NCI-H1048 (cell line): ENCODE measurements at places on chromosomes 5 and 9.

GRCh38 chr5:67021962-67022361 lies 174.6 kb downstream of the CD180 start:
- DNase-seq = no peak

DNA sequence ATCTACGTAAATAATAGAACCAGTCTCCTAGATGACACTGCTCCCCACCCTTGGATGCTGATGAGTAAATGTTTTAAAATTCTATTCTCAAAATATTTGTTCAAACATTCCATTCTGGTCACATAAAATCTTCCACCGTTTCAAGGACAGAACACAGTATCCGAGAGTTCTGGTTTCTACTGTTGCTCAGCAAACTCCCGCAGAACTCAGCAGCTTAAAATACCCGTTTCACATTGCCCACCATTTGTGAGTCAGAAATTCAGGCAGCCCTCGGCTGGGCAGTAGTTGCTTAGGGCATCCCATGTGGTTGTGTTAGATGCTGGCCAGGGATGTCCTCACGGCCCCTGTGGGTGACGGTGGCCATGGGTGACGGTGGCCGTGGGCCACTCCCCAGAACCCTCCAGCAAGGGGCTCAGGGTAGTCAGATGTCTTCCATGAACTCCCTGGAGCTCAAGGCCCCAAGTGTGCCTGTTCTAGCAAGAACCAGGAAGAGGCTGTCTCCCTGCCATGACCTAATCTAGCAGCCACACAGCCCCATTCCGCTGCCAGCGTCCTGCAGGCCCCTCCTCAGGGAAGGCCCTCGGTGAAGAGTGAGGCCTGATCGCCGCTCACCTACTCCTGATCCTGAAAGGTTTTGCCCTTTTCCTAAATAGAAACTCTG lies 17.4 kb downstream of the MGAT1 start:
- DNase-seq = no peak

- DNase-seq = no peak
These were observed 28.3 kb downstream of the ORM2 start for GRCh38 chr9:114357911-114358328.

DNA sequence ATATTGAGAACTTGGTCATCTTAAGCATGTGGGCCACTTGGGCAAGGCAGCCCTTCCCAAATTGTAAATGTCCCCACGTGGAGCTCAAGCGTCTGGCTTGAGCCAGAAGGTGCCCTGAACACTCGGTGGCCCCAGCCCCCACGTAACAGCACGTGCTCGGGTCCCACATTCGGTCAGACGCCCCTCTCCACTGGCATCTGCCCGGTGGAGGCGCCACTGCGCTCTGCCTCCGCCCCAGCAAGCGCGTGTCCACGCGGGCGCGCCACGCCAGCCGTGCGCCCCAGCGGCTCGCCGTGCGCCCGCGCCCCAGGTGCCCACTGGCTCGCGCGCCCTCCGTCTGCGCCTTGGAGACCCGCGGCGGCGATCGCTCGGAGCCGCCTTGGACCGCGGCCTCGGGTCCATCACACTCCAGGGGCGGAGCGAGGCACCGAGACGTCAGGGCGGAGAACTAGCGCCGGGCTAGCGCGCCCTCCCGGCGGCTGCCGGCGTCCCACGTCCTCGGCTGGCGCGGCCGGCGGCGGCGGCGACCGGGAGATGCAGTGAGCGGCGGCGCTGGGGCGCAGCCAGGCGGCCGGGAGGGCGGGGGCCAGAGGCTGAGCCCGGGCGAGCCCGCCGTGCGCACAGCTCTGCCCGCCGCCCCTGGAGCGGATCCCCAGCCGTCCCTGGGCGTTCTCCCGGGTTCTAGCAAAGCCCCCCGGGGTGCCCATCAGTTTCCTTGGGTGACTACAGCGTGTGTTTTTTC lies at the start of gene PALM2AKAP2:
TSS of gene PALM2AKAP2 (plus strand) at position 488 of the 742 bp plus-strand sequence. CDS start 291 bp downstream, outside the sequence.
- no peak for DNase-seq

GRCh38 chr5:27103486-27103885 lies 65.1 kb upstream of the CDH9 start:
- DNase-seq = no peak

GRCh38 chr5:130032807-130033206 lies 128.5 kb downstream of the CHSY3 start:
- DNase-seq = no peak

- DNase-seq = no peak
These were observed 12.7 kb upstream of the DAB2 start for GRCh38 chr5:39437467-39437866.

- DNase-seq = no peak
These were observed 98.7 kb downstream of the ZNF462 start for GRCh38 chr9:106961623-106962022.

- no peak for DNase-seq
These were observed 8.8 kb upstream of the GLIPR2 start for GRCh38 chr9:36127652-36128244.

GRCh38 chr5:168837852-168838251 lies 258.7 kb upstream of the PANK3 start:
- no peak for DNase-seq

- DNase-seq = no peak
These were observed 32.2 kb downstream of the APTX start for GRCh38 chr9:32969270-32969669.

- DNase-seq = no peak
These were observed 72.7 kb downstream of the SPATA31C2 start for GRCh38 chr9:88065619-88066018.

- DNase-seq = no peak
These were observed 39.9 kb downstream of the NEURL1B start for GRCh38 chr5:172680921-172681320.

GRCh38 chr5:124596595-124597421 lies 149.6 kb downstream of the ZNF608 start:
- DNase-seq = no peak

DNA sequence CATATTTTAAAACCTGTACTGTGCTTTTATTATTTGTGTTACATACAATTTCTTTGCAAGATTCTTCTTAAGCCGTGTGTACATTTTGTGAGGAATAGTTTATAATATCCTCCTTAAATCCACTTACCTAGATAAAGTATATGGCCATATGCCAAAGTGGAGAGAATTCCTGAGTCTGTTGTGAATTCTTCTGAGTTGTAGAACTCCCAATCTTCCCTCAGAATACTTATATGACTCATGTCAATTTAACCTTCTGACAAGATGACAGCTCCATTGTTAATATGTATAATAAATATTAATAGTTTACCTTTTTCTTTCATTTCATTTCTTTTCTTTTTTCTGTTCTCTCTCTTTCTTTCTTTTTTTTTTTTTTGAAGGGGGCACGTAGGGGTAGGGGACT lies 6.0 kb upstream of the RICTOR start:
- no peak for DNase-seq

DNA sequence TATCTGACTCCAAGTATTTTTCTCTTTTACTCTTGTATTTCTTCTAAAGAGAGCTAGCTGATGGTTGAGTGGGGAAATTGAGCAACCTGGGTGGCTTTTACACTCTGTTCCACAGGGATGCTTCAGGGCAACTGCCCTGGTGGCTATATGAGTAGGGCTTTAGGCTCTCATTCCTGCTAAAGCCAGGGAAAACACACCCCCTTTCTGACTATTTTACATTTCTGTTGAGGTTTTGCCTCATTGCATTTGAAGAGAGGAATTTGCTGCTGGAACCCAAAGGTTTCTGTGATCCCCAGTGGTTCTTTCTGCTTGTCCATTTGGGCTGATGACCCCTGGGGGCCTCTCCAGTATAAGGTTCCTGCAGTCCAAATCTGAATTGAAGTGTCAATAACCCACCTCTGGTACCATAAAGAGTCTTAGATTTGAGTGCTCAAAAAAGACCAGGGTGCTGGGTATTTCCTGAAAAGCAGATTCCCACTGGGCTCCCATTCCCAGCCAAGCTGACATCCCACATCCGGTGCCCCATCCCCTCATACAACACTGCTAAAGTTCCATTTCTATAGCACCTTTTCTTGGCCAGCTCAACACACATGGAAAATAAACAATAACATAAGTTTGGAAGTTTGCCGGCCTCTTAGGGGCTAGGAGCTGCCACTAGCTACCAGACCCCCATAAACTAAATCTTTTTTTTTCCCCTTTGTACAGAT lies 59.5 kb downstream of the PAPPA start:
- no peak for DNase-seq

DNA sequence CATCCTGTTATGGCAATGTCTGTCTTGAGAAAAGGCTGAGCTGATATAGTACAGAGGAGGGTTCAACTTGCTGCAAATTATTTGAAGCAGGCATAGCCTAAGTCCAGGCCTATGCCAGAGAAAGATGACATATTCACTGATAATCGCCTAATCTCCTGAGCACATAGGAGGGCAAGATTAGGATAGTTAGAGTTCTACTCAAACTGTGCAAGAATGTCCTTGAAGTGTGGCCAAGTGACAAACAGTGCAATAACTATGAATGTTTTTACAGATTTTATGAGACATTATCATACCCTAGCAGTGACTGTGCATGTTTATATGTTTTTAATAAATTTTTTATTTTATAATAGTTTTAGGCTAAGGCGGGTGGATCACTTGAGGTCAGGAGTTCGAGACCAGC lies 96.2 kb downstream of the TSSK1B start:
- DNase-seq = no peak

GRCh38 chr5:37661951-37662350 lies 177.9 kb downstream of the GDNF start:
- no peak for DNase-seq

DNA sequence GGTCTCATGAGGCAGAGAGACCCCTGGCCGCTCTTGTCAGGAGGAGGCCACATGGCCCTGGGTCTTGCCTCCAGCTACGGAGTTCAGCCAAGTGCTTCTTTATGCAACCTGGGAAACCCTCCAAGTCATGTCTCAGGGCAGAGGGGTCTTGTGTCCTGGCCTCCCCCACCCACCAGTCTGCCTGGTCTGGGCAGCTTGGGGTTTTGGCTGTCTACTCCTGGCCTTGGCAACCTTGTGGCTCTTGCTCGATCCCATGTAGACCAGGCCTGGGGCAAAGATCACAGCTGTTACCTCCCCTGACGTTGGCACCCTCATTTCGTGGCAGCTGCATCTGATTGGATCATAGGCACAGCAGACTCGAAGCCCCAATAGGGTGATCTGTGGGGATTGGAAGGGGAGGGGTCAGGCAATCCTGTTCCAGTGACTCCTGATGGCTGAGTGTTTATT lies 28.4 kb downstream of the JADE2 start:
- DNase-seq = no peak

GRCh38 chr9:136259517-136259813 lies 13.9 kb upstream of the QSOX2 start:
- no peak for DNase-seq

DNA sequence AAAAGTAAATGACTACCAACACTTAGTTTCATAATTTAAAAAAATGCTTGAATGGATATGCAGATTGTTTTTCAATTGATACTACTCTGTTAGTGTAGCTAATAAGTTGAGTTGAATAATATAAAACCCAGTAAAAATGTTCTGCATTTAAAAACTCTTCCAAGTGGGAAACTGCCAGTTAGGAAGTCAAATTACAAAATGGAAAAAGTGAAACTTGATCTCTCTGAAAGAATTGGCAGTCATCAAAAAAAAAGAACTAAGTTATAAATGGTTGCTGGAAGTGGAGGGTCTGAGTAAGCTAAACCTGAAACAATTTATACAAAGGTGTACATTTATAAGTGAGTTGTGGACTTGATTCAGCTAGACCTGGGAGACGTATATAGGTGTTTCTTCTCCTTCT lies 52.4 kb downstream of the VCAN start:
- no peak for DNase-seq

- no peak for DNase-seq
These were observed 117.4 kb upstream of the PRSS3 start for GRCh38 chr9:33677961-33678360.

- DNase-seq = no peak
These were observed 94.4 kb downstream of the PDE6A start for GRCh38 chr5:149849966-149850910.
